Erythroblast (primary cell): ENCODE measurements at places on chromosomes 11 and 22.
A peak's percentile ranks its signal among the peaks of the same experiment; 100 is the strongest.

- no peak for DNase-seq
Observed at GRCh38 chr11:35033011-35033410, 106.0 kb upstream of the CD44 start.

DNA sequence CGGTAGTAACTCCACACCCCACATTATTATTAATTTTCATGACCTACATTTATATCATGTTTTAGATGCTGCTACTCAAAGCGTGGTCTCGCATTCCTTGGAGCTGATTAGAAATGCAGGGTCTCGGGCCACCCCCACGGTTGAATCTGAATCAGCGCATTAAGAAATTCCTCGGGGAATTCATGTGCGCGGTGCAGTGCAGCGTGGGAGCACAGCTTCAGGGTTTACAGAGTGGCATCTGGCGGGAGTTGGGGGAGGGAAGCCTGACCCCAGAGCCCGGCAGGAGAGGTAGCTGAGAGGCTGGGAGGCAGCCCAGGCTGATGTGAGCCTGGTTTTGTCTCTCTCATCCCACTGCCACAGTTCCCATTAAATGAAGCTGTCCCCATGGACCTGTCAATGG lies 48.1 kb upstream of the DAGLA start:
- no peak for DNase-seq

DNA sequence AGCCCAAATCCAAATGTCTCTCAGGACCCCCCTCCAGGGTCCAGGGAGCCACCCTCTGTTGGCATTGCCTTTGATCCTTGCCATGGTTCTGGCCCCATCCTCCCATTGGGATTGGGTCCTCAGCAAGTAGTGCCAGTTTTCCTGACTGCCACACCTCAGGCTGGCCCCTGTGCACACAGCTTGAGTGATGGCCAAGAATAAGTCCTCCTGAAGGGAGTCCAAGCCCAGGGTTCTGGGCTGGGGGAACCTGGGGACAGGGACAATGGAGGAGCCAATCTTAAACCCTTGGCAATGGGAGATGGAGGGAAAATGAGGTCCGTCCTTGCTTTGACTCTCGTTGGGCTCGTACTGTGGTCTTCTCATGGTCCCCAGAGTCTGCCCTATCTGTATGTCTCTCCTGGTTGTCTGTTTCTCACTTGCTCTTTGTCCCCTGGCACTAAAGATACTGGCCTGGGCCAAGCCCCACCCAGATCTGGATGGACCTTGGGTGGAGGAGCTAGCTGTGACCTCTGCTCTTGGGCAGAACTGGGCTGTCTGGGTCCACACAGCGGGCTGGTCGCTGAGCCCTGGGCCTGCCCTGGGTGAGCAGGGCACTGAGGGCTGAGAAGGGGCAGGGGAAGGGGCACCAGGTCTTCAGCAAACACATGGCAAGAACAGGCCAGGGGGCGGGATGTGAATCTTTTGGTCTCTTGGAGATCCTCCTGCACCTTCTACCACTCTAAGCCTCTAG lies 2.9 kb downstream of the SOX10 start:
- DNase-seq: no peak

DNA sequence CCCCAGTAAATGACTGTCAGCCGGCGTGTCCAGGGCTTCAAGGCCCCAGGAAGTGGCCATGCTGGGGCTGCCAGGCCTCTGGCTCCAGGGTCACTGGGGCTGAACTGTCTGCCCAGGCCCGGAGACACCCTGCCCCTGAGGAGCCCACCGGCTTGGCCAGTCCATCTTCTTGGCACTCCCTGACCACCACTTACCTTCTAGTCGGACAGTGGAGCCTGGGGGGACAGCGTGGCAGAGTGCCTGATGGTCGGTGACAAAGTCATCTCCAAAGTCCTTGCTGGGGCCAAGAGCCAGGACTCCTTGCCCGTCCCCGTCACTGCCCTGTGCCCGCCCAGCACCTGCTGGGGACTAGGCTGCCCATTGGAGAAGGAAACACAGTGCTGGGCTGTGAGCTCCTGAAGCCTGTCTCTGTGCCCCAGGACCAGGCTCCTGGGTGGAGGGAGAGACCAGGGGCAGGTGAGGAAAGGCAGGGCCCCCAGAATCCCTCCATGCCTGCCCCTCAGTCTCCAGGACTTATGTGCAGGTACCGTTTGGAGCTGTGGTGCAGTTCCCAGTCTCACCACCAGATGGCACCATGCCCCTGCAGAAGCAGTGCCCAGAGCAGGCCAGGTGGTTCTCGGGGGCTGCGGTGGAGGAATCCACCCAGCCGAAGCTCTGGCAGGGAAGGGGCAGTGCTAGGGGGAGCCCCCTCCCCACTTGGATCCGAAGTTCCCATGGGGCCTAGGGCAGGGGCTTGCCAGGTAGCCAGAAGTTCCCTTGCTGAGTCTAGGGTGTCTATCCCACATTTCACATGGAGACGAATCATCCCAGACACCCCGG lies 6.0 kb upstream of the CCDC188 start:
- peak; percentile 78 for DNase-seq

DNA sequence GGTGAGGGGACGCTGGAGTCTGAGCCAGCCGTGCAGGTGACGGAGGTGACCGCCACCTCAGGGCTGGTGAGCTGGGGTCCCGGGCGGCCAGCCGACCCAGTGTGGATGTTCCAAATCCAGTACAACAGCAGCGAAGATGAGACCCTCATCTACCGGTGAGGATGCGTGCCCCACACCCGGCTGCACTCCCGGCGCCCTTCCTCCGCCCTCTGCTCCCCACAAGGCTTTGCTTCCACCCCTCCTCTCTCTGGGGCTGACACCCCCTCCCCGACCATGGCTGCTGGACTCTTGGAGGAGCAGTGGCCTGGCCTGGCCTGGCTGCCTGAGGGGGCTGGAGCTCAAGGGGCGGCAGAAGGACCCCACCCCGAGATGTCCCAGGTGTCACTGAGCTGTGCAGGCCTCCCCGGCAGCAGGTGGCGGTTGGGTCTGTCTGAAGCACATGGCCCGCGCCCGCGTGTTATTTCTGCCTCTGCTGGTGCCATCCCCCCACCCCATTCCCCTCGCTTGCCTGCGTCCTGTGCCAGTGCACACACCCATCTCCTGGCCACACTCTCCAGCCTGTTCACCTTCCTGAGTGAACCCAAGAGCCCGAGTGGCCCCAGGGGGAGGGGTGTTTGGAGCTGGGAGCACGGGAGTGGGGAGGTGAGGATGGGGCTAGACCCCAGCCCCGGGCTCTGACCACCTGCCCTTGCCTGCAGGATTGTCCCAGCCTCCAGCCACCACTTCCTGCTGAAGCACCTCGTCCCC lies 2.2 kb downstream of the LRFN4 start:
- DNase-seq: no peak

- no peak for DNase-seq
Observed at GRCh38 chr11:69374110-69374945, 80.4 kb downstream of the MYEOV start.

GRCh38 chr22:42268852-42269410 lies 1.5 kb downstream of the TCF20 start:
- no peak for DNase-seq

- DNase-seq: no peak
Observed at GRCh38 chr11:119571311-119571710, 148.3 kb upstream of the THY1 start.

GRCh38 chr11:103332409-103332808 lies 223.2 kb downstream of the DYNC2H1 start:
- DNase-seq: no peak

DNA sequence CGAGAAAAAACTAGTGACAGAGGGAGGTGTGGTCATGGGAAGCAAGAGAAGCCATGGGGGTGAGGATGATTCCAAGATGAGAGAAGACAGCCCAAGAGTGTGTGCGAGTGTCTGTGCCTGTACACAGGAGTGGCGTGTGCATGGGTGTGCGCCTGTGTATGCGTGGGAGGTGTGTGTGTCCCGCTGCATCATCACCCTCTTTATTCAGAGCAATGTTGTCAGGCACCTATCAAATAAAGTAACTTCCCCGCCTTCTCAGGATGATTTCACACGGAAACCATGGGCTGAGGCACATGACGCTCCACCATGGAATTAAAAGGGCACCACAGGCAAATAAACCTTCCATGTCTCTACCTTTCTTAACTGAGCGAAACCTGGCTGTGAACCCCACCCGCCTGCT lies 24.6 kb downstream of the MS4A10 start:
- DNase-seq: no peak

- DNase-seq: no peak
Observed at GRCh38 chr11:16981651-16982194, 32.5 kb downstream of the PLEKHA7 start.

GRCh38 chr11:77658213-77659013 lies 20.8 kb upstream of the CLNS1A start:
- DNase-seq: no peak

GRCh38 chr11:121535129-121535796 lies 82.5 kb upstream of the SORL1-AS1 start:
- no peak for DNase-seq

DNA sequence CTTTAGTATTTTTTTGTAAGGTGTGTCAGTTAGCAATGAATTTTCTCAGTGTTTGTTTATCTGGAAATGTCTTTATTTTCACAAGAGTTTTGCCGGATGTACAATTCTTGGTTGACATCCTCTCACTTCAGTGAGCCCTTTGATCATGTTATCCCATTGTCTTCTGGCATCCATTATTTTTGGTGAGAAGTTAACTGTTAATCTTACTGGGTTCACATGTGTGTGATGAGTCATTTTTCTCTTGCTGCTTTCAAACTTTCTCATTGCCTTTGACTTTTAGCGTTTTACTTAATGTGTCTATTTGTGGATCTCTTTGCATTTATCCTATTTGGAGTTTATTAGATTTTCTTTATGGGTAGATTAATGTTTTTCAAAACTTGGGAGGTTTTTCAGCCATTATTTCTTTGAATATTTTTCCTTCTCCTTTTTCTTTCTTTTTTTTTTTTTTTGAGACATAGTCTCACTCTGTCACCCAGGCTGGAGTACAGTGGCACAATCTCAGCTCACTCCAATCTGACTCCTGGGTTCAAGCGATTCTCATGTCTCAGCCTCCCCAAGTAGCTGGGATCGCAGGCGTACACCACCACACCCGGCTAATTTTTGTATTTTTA lies 100.5 kb upstream of the RRM1 start:
- peak; percentile 12 for DNase-seq

DNA sequence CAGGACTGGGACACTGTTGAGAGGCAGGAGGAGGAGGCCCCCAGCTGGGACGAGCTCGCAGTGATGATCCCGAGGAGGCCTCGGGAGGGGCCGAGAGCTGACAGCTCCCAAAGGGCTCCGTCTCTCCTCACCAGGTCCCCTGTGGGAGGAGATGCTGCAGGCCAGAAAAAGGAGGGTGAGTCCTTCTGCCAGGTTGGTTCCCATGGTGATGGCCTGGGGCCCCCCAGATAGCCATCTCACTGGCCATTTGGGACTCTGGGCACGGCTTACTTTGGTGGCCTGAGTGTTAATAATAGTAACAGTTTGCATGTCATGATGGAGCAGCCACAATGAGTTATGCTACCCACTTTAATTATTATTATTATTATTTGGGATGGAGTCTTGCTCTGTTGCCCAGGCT lies 18.9 kb downstream of the TRIOBP start:
- DNase-seq: no peak

GRCh38 chr11:64028398-64029115 lies 7.2 kb upstream of the FLRT1 start:
- DNase-seq: no peak

DNA sequence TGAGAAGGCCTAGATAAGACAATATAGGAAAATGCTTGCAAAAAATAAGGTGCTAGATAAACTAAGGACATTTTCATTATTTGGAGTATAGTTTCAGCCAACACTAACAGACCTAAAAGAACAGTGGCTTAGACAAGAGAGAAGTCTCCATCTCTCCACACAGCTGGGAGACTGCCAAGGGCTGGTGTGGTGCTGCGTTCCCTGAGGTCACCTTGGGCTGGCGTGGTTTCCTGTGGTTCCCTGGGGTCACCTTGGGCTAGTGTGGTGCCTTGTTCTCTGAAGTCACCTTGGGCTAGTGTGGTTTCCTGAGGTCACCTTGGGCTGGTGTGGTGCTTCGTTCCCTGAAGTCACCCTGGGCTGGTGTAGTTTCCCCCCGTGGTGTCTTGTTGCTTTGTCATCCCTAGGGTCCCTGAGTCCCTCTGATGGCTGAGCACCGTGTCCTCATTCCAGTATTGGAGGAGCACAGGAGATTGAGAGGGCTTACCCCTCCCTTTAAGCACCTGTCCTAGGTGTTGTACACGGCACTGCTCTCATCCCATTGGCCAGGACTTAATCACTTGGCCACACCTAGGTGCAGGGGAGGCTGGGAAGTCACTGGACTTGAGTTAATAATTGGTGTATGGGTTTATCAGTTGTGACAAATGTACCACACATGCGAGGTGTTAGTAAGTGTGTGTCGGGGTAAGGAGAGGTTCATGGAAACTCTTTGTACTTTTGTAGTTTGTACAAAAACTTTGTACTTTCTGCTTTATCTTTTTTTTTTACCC lies 14.9 kb downstream of the SAMM50 start:
- DNase-seq: peak; percentile 75

DNA sequence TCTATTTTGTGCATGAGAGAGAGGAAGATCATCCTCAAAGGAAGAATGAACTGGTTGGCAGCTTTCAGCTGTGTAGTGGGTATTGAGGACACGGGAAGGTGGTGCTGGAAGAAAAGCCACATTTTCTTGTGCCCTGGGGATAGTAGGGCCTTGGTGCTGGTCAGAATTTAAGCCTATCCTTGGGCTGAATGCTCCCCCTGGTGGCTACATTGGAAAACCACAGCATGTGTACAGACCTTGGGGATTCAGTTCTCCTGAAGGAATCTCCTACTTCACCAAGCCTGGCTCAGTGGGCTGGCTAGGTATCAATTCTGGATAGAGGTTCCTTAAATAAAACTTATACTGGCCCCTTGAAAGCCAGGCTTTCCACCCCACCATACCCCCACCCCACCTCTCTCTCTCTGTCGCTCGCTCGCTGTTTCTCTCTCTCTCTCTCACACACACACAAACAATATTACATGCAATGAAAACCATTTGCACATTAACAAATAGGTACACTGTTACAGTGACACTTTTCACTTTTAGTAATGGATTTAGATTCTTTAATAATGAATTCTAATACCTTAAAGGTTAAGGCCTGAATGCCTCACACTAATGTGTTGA lies 2.8 kb upstream of the OR51M1 start:
- peak; percentile 88 for DNase-seq

DNA sequence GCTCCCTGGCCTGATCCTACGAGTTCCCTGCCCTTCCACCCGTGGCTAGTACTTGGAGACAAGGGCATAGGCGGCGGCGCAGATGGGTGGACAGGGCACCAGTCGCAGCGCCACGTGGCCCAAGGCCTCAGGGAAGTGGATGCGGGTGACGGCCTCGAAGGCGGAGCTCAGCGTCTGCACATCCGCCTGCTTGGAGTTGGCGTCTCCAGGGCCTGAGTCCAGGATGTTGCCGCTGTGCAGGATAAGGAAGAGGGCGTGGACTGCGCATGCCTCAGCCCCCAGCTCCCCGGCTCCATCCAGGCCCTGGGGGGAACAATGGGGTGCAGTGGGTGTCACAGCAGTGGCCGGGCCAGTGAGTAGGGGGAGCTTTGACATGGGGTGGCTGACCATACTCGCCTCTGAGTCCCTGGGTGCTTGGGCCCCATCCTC lies 6.6 kb downstream of the PITPNM1 start:
- no peak for DNase-seq
